ENCODE measurements at places on chromosomes 11 and 22. TPM values are rescaled to one million over a fixed set of nuclear protein-coding genes. Genes with fewer than 3 reads are reported as not detected.

DNA sequence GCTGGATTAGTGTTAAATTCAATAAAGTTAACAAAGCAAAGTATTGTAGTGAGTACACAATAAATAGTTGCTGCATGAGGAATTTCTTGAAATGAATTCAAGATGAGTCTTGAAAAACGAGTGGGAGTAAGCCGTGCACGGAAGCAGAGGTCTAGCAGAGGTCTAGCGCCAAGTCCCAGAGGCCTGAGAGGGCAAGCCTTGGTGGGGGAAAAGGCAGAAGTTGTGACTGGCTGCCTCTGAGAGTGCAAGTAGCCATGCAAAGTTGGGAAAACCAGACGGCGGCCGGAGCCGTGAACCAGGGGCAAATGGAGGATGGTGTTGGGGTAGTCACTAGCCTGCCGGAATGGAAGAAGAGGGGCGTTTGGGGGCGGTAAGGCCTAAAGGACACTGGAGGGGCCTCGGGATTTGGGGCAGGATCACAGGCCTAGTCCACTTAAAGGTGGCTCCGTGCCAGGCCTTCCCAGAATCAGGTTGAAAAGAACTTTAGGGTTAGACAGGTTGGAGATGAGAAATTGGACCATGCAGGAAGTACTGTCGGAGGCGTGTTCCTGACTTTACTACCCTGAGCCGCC is 379 bp upstream of the SLC3A2 start:
- DNase-seq = no peak

- DNase-seq = no peak
Measured at GRCh38 chr11:80521592-80521991, 1080.8 kb upstream of the TENM4 start.

GRCh38 chr11:69499918-69500284 is 18.4 kb downstream of the LINC01488 start:
- DNase-seq = peak; percentile 57

- no peak for DNase-seq
Measured at GRCh38 chr11:64299847-64300648, at the start of gene CATSPERZ. Gene CATSPERZ (plus strand): TSS chr11:64300358. CDS start chr11:64300411, 53 bp downstream.

DNA sequence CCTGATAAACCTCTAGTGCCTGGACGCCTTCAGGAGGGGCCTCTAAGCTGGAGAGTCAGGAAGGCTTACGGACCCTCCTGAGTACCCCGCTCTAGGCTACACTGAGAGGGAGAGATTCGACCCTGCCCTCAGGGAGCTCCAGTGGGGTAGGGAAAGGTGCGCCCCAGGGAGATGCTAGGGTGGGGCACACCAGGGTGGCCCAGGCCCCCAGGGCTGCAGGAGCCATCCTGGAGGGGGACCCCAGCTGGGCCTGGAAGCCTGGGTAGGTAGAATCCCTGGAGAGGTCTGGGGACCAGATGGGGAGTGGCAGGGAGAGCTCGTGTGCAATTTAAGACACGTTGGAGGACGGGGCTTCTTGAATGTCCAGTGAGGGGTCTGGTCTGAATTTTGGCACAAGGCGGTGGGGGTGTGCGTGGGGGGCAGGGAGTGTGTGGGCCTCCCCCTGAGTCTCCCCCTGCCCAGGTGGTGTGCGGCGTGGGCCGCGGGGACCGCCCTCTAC is 4.7 kb downstream of the CARNS1 start:
- no peak for DNase-seq

DNA sequence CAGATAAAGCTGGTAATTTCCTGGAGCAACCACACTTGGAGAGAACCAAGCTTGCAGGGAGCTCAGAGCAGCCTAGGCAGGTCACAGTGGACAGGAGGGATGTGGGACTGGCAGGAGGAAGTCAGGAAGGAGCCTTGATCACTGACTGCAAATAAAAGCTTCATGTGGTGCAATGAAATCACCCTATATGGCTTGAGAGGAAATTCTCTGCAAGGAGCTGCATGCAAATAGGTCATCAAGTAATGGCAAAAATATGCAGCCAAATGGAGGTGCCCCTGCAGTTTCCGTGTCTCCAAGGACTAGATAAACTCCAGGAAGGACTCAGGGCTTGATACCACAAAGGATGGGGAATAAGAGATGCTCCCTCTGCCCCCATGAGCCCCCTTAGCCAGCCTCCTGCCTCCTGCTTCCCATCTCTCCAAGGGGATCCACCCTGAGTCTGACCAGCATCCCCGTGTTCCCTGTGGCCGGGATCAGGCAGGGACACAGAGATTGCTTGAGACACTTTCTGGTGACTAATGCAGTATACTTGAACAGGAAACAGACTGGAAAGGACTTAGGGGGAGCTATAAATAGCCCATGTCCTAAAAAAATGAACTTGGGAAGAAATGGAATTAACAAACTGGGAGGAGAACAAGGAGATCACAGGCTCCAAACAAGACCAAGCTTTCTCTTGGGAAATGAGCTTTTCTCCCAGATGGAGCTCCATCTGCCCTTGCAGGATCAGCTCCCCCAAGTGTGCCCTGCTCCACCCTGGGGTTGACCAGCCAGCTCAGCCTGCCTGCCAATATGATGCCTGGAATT is 23.9 kb upstream of the MICAL2 start:
- DNase-seq = peak; percentile 83

GRCh38 chr11:64153812-64154211 is 12.1 kb downstream of the MACROD1 start:
- DNase-seq = no peak

DNA sequence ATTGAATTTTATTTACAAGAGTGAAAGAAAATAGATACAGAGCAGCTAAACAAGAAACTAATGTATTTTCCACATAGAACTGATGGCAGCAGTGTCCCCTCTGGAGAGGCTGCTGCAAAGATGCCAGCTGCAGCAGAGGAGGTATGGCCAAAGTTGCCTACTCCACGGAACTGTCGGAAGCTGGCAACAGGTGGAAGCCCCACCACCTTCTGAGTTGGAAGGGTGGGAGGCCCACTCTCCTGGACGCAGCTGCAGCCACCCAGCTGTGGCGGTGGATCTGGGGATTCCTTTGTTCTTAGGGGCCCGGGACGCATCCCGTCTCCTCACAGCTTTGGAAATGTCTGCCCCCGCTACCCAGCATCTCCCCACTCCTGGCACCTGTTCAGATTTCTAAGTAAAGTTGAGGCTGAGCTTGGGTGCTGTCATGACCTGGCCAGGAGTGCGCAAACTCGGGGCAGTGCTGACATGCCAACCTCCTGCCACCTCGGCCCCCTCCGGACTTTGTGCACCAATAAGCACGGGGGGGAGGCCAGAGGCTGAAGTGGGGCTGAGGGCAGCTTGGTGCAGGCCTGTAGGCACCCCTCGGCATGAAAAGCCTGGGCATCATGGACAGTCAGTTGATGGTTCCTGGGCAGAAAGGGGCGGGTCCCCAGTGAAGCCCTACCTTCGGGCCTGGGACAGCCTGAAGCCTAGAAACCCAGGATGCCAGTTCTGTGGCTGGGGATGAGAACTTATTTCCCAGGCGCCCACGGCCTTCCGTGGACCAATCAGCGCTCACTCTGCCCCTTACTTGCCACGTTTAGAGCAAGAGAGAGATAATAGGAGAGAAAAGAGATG is 1071.4 kb downstream of the JRKL start:
- no peak for DNase-seq

Gene ART1
- 1.3 TPM for total RNA-seq

Gene OR4D5
- not detected for total RNA-seq

Gene GAL3ST1
- 0.32 TPM for total RNA-seq

All from cardiac septum (tissue), 1 donor.